LHCN-M2 (cell line): ENCODE measurements at places on chromosomes 7 and 10. TPM values are rescaled to one million over a fixed set of nuclear protein-coding genes. Genes with fewer than 3 reads are reported as not detected.

The KLF14 gene
- total RNA-seq: not detected in 2 replicates

The SGMS1 gene
- 32.4 and 32.6 TPM in 2 replicates for total RNA-seq

The PSMA2 gene
- 144 and 159 TPM in 2 replicates for total RNA-seq

The GIMAP8 gene
- total RNA-seq: 0.06 TPM in 1 of 2 replicates, not detected in the other

The DCLRE1A gene
- 6.3 and 6.8 TPM in 2 replicates for total RNA-seq

The COMMD3 gene
- total RNA-seq: 37.5 and 56.6 TPM in 2 replicates

The GPR85 gene
- total RNA-seq: 8.5 and 9.1 TPM in 2 replicates

The ZPBP gene
- total RNA-seq: not detected in 2 replicates

The IQUB gene
- 0.26 and 0.29 TPM in 2 replicates for total RNA-seq
